ENCODE measurements at places on chromosomes 13 and 19.

- DNase-seq, result no peak
Measured at GRCh38 chr19:39131255-39131755, 5.7 kb downstream of the PAK4 start.

DNA sequence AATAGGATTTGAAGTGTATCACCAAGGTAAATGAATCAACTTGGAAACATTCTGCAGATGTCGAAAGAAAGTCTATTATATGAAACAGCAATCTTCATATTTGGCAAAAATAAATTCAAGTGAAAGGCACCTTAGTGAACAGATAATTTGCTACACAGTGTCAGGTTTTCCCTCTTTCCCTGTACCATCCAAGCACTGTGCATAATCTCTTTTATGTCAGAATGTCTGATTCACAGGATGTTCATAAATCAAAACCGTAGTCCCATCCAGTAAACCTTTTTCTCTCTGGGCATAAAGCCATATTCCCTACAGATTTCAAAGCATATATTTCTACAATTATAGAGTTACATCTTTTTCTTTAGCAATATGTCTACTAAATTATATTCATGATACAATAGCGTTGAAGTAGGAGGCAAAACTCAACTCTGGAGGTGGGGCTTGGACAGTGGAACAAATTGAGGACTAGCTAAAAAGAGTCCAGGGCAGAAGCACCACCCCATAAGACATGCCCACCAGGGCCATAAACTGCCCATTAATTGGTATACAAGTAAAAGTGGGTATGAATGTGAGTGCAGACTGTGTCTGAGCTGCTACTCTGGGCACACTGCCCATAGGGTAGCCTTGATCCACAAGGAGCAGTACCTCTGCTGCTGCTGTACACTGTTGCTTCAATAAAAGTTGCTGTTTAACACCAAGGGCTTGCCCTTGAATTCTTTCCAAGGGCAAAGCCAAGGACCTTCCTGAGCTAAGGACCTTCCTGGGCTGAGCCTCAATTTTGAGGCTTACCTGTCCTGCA is 72.1 kb upstream of the MYCBP2 start:
- DNase-seq, result no peak

DNA sequence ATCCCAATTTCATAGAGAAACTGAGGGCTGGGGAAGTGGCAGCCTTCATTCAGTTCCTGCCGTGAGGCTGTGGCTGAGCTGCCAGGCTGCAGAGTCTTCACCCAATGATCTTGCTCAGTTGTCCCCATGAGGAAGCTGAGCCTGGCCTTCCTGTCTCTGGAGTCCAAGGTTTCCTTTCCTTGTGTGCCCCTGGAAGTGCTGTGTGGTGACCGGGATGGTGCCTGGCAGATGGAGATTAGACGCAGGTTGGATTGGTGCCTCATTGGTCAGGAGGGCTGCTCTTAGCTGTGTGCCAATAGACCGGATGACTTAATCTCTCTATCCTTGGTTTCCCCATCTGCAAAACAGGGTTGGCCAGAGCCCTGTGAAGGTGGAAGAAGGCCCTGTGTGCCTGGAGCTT is 24.6 kb downstream of the DNM2 start:
- DNase-seq, result no peak

GRCh38 chr13:38777347-38778119 is 90.7 kb downstream of the FREM2 start:
- no peak for DNase-seq

DNA sequence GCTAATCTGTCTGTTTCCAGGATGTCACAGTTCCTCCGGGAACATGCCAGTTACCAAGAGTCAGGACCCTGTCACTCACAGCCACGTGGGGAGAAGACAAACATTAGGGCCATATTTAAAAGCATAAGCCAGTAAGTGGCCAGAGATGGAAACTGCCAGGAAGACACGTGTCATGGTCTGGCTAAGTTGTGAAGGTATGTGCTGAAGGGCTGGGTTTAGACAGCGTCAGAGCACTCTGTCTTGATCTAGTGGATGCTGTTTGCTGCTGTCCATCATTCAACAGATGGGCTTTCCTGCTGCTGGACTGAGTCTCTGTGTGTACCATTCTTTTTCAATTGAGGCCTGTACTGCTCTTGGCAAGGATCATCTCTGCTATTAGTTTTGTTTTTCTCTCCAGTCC is 128.6 kb downstream of the HS6ST3 start:
- no peak for DNase-seq

- DNase-seq, result no peak
Measured at GRCh38 chr13:43744261-43745031, 42.3 kb downstream of the ENOX1 start.

DNA sequence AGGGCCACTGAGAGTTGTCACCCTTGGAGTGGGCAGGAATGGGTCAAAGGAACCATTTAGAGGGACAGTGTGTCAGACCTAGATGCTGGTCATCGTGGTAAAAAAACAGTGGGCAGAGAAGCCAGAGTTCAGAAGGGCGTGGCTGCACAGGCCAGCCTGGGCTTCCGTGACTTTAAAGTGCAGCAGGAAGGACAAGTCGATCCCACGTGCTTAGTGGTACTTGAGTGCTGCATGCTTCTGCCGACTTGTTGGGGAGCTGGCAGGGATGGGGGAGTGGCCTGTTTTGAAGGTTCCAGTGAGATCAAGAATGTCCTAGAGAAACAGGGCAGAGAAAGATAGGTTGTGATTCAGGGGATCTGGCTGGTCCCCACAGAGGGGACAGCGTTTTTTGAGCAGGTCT is 17.0 kb downstream of the LYL1 start:
- DNase-seq, result no peak

DNA sequence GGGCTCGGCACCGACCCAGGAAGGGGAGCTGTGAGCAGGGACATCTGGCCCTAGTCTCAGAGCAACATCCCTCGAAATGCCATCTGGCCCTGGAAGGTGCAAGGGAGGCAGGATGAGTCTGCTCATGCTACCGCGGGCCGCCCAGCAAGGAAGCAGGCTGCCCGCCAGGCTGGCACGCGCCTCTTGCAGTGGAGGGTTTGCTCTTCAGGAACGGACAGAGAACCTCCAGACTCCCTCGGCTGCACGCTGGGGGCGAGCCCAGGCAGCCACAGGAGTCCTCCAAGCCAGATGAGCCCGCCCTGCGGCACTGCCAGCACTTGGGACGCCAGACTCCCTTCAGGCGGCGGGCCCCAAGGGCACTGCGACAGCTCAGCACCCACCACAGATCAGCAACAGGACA is 10.1 kb upstream of the ATP8B3 start:
- DNase-seq, result no peak

DNA sequence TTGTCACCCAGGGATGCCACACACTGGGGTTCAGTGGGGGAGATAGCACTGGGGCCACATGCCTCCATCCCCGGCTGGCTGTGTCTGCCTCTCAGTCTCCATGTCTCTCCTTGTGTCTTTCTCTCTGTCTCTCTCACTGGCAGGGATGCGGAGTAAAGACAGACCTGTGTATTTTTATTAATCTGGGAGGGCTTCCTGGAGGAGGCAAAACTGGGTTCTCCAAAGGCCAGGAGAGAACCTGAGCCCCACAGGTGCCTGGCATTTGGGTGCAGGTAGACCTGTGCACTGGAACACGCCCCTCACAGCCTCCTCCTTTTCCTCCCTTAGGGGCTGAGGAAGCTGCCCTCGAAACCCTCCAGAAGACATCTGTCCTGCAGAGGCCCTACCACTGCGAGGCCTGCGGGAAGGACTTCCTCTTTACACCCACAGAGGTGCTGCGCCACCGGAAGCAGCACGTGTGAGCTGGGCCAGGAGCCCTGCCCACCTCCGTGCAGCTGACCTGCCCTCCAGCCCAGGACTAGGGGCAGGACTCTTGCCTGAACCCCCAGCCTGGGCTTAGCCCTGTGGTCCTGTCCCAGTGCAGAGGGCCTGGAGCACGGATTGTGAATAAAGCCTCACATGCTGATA is 32.7 kb downstream of the DHX34 start:
- DNase-seq, result no peak

DNA sequence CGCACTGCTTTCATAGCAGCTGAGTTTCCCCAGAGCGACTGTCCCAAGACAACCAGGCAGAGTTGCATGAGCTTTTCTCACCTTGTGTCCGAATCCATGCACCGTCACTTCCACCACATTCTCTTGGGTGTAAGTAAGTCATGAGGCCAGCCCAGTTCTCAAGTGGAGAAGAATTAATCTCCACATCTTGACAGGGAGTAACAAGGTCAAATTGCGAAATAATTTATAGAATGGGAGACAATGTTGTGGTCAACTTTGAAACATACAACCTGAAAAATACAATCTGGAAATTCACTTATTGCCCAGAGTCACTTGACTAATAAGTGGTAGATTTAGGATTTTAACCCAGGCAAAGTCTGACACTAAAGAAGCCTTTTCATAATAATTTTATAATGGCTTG is 123.7 kb downstream of the UFM1 start:
- no peak for DNase-seq
